ENCODE measurements at places on chromosomes 16 and 17.

DNA sequence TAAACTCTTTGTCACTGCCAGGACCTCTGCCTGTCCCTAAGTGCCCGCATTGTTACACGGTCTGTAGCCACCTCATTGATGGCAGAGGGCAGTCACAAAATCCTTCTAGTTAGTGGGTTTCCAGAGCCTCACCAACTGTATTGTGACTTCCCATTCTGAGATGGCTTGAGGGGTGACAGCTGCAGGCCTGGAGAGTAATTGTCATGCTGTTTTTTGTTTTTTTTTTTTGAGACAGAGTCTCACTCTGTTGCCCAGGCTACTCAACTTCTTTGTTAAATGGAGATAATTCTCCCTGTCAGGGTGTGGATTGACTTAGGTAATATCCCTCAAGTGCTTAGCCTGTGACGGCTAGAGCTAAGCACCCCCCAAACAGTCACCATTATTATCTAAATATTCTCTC lies 77.9 kb downstream of the SDR42E1 start:
- no peak for DNase-seq

- no peak for DNase-seq
Measured at GRCh38 chr17:61305024-61305423, 94.6 kb upstream of the TBX2 start.

DNA sequence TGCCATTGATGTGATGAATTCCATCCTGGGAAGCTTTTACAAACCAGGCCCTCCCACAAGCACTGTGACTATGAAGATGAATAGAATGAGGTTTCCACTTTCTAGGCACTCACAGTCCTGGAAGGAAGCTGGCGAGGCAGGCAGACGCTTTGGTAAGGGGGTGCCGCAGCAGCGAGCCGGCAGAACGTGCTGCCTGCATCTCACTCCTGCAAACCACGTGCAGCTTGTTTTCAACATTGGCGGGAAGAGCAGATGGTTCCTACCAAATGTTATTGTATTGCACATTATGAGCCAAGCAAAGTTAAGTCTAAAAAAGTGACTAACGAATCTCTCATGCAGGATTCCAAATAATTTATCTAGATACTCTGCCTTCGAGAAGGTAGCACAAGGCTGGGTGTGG lies 3.7 kb upstream of the DNAI2 start:
- no peak for DNase-seq

DNA sequence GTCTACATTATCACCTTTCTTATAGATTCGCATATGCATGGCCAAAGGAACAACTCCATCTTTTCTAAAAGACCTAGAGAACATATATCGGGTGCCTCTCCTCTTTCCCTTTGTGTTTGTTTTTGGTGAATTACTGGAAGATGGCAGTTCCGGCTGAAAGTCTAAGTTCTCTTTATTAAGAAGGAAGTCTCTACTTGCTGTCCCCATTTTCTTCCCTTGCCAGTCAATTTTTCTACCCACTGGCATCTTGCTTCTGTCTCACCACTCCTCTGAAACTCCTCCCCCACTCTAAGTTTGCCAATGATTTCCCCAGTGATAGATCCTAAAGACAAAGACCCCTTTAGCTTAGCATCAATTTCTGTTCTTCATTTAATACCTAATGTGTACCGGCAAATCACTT lies 93.9 kb upstream of the CORO6 start:
- DNase-seq, result no peak

- DNase-seq, result no peak
Measured at GRCh38 chr16:14608604-14609003, 21.5 kb downstream of the PARN start.

DNA sequence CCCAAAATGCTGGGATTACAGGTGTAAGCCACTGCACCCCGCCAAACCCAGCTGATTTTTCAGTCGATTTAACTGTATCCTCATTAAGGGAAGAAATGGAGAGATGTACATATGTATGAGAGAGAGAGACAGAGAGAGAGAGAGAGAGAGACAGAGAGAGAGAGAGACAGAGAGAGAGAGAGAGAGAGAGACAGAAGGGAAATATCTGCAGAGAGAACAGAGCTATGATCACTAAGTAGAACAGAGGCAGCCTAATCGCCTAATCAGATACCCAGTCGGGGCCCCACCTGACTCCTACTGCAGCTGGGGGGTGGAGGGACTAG lies 70.0 kb downstream of the RBBP6 start:
- DNase-seq, result no peak

- DNase-seq, result peak; percentile 62
Measured at GRCh38 chr16:78742501-78743283, 643.2 kb downstream of the WWOX start.

- no peak for DNase-seq
Measured at GRCh38 chr17:74408262-74408661, 23.6 kb upstream of the GPRC5C start.

- DNase-seq, result no peak
Measured at GRCh38 chr17:69677130-69677529, 262.6 kb downstream of the MAP2K6 start.

DNA sequence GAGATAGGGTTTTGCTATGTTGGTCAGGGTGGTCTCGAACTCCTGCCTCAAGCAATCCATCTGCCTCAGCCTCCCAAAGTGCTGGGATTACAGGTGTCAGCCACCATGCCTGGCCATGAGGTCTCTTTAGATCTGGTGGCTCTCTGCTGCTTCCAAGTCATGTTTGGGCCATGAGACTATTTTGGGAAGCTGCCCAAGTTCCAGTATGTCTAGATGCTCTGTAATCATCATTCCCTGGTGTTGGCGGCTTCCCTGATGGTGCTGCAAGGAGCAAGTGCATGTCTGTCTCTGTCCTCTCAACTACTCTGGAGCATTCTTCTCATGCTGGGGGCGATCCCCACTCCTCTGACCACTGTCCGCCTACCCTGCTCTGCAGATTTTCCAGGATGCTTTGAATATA lies 6.4 kb upstream of the ODF4 start:
- DNase-seq, result no peak

GRCh38 chr16:85639529-85640253 lies 26.6 kb downstream of the GSE1 start:
- no peak for DNase-seq

GRCh38 chr16:48054881-48055601 lies 100.8 kb downstream of the ABCC12 start:
- peak; percentile 11 for DNase-seq

- peak; percentile 81 for DNase-seq
Measured at GRCh38 chr17:44385287-44386181, 3.9 kb downstream of the ITGA2B start.

DNA sequence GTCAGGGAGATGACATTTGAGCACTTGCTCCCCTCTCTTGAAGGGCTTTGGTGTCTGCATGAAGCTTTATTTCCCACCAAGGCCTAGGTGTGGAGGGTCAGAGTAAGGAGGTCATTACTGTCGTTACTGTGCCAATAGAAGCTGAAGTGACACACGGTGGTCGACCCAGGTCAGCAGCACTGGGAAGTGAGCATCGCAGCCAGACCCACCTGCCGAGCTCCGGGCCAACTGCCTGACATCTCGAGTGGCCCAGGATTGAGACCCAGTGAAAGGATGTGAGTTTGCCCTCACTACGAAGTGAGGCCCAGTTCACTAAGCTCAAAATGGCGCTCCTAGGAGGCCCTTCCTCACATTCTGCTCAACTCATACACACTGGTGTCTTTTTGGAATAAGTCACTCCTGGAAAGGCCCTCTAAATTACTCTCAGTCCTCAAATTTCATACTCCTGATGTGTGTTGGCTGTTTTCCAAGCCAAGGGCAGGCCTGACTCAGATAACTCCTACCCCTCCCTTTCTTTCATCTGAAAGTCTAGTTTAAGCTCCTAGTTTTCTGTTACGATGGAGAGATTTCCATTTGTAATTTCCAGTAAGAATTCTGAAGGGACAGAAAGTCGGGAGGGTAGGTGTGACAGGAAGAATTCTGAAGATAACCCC lies 200.4 kb downstream of the LGALS9B start:
- no peak for DNase-seq

DNA sequence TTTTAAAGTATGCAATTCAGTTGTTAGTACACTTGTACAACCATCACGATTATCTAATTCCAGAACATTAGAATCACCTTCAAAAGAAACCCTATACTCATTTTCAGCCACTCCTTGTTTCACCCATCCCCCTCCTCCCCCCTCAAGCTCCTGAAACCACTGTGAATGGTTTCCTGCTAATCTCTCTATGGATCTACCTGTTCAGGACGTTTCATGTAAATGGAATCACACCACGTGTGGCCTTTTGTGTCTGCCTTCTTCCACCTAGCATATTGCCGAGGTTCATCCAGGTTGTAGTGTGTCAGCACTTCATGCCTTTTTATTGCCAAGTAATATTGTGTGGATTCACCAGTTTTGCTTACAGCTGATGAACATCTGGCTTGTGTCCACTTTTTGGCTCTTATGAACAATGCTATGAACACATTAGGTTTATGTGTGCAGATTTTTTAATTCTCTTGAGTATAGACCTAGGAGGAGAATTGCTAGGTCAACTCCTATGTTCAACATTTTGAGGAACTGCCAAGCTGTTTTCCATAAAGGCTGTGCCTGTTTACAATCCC lies 17.8 kb downstream of the EIF4A3 start:
- no peak for DNase-seq

- no peak for DNase-seq
Measured at GRCh38 chr17:19781488-19782458, 33.7 kb upstream of the ALDH3A1 start.

GRCh38 chr16:31127182-31127581 lies 8.3 kb downstream of the PRSS8 start:
- no peak for DNase-seq

GRCh38 chr17:40525294-40525693 lies 23.9 kb upstream of the TNS4 start:
- no peak for DNase-seq

- DNase-seq, result no peak
Measured at GRCh38 chr17:38579934-38580333, 25.8 kb downstream of the SRCIN1 start.

DNA sequence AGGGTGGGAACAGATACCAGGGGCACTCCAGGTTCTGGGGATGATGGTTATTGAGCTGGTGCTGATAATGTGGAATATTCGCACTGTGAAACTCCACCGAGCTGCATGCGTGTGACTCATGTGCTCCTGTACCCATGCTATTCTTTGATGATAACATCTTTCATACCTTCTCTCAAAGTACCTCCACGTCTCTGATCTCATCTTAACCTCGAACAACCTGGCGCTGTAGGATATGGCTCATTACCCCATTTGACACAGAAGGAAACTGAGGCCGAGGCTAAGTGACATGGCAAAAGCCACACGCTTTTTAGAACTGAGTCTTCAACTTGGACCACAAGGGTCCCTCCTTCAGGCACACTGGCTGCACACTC lies 30.2 kb upstream of the MRPS23 start:
- no peak for DNase-seq

DNA sequence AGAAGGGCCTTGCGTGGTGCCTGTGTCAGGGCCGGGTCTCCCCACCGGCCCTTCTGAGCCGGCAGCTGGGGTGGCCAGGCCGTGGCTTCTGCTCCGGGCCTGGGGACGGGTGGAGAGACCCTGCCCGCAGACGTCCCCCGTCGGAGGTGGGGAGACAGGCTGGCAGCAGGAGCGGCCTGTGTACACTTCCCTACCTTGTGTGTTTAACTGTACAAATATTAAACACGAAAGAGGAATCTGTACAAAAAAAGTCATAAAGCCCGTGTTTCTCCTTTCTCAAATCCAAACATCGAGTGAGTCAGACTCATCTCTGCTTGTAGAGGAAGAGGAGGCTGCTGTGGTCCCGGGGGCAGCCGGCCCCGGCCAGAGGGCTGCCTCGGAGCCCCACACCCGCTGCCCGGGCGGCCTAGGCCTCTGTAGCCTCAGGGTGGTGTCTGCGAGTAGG lies 2.0 kb downstream of the CACNA1H start:
- DNase-seq, result no peak

DNA sequence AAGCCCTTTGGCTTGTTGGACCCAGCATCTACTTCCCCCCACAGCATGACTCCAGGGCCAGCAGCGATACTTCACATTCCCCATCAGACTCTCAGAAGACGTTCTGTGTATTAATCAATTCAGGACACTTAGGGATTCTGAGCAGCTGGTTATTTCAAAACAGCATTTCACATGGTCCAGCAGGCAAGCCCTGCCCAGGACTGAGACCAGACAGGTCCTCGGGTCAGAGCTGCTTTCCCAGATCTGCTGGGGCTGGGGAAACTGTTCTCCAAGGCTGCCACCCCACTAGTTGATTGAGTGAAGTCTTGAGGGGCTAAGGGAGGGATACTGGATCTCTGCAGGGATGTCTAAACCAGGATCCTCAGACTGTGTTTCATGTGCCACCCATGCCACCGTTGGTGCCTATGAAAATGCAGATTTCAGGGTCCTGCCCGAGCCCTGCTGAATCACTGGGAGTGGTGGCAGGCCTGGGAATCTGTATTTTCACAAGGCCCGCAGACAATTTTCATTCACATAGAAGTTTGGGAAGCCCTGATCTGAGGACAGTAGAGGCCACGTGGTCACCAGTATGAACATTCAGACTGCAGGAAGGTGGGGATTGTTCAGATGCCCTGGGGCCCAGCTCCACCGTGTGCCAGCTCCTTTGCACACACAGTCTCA lies 40.6 kb upstream of the CDH5 start:
- DNase-seq, result no peak

- DNase-seq, result no peak
Measured at GRCh38 chr16:52141871-52142270, 405.1 kb downstream of the TOX3 start.

DNA sequence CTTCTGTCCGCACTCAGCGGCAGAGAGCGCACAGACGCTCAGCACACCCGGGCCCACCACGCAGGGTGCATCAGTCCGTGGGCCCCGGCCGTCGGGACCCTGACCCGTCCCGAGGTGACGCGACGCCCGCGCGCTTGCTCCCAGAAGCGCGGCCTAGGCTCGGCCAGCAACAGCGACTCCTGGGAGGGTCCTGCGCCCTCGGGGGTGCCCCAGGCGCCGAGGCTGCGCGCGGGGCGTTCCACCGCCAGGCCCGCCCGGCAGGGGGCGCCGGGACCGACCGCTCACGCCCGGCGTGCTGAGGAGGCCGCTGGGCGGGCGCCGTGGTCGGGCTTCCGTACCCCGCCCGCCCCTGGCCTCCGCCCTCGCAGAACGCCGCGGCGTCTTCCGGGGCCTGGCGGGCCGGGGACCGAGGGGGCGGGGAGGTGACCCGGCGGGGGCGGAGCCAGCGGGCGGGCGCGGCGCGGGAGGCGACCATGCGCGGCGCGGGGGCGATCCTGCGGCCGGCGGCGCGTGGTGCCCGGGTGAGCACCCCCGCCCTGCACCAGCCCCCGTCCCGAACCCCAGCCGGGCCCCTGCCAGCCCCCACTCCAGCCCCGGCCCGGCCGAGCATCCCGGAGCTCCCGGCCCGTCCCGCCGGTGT lies at the start of gene CISD3:
Gene CISD3, plus strand, starts transcription at position 456 of the 640 bp plus-strand sequence. Its CDS starts 18 bp downstream, at position 474.
- DNase-seq, result peak; percentile 85

DNA sequence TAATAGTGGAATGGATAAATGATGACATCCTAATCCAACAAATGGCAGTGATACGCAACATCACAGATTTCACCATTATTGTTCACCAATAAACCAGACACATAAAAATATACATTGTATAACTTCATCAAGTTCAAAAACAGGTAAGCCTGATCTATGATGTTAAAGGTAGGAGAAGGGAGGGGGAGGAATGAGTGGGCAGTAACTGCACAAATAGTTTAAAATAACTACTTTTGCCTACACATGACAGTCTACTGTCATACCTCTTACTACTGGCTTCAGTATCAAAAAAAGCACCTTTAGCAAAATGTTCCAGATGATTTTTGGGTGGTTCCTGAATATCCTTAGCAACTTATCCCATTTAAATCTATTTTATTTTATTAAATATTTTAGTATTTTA lies 28.8 kb downstream of the CHCT1 start:
- DNase-seq, result no peak

- peak; percentile 39 for DNase-seq
Measured at GRCh38 chr16:1057252-1057932, 15.2 kb upstream of the SSTR5 start.

Measured in stimulated activated CD8-positive, alpha-beta memory T cell treated with anti-CD3 and anti-CD28 coated beads, Interleukin-15, amount 100 ng/mL, for 48 hours (primary cell).